Hematopoietic multipotent progenitor cell treated with erythropoietin and hydrocortisone succinate and interleukin-3 and kit ligand, for 15 days (in vitro differentiated cells): ENCODE measurements at places on chromosomes 13 and 19.

DNA sequence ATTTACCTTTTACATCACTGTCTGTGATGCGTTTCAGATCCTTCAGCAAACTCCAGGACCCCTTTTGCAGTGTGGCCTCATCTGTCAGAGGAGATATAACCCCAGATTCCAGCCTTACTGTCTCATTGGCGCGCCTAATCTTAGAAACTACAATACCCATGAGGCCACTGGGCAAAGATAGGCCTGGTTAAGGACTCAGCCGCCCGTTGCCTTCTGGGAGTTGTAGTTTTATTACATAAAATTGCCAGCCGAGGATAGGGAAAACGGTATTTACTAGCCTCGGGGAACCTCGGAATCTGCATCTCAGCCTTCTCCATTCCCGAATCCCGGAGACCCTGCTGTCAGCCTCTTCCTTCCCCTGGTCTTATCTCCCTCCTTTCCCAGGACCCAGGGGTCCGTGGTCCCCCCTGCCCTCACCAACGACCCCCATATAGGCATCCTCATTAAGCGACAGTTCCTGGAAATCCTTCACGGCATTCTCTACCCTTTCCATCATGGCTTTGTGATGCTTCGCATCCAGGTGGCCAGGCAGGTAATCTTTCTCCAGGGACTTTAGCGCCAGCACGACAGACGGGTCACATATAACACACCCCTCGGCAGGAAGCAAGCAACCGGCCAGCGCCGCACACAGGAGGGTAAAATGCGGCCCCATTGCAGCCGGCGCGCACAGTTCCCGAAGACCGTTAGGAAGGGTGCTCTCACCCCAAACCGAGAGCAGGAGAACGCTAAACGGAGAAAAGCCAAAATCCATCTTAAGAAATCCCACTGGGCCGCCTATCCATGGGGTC is 1.3 kb downstream of the IZUMO1 start:
- DNase-seq: peak; percentile 89

DNA sequence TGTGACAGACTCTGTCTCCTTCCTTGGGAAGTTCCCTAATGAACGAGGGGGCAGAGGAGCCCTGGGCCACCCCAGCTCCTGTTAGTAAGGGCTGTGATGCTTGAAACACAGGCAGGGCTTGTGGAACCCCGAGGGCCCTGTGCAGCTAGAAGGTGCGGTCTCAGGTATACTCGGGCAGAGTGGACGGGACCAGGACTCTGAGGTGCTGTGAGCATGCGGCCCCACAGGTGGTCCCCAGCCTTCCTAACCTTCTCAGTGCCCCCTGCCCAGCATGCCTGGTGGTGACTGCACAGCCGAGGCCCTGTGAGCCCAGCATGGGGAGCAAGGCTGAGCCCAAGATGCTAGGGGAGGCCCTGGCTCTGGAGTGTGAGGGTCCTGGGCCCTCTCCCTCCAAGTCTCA is 4.0 kb upstream of the SIGLEC8 start:
- DNase-seq: no peak

DNA sequence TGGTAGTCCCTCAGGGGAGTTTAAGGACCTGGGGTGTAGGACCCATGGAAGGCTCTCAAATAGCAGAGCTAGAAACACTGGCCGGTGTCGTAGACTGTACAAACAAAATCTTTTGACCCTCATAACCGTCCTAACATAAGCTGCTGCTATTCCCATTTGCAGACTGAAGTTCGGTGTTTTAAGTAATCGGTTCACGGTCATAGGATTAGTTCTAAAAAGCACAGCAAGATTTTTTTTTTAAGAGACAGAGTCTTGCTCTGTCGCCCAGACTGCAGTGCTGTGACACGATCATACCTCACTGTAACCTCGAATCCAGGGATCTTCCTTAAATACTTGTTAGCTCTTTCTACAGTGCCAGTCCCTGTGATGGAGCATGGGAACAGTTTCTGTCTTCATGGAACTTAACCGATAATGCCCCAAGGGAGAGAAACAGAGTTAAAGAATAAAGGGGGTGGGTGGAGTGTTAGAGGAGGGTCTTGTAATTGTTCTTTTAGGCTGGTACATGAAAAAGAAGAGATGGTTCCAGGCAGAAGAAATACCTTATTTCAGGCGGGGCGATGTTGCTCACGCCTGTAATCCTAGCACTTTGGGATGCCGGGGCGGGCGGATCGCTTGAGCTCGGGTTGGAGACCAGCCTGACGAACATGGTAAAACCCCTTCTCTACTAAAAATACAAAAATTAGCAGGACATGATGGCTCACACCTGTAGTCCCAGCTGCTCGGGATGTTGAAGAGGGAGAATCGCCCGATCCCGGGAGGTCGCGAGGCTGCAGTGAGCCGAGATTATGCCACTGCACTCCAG is 475 bp upstream of the ZC3H4 start:
- DNase-seq: no peak

GRCh38 chr13:55199134-55199533 is 1941.6 kb upstream of the PRR20A start:
- DNase-seq: no peak

DNA sequence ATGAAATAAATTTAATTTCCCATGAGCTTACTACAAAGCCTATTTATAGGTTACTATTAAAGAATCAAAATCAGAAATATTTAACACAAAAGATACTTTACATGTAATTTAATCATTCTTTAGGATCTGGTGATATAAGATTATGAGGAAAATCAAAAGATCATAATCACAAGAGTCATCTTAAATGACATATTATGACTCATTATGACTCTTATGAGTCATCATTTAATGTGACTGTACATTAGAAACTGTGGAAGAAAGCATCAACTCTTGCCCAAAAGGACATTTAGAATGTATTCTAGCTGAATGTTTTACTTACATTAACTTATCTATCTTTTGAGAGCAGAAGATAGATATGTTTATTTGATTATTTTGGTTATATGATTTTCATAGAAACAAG is 458.6 kb downstream of the DCT start:
- DNase-seq: no peak

DNA sequence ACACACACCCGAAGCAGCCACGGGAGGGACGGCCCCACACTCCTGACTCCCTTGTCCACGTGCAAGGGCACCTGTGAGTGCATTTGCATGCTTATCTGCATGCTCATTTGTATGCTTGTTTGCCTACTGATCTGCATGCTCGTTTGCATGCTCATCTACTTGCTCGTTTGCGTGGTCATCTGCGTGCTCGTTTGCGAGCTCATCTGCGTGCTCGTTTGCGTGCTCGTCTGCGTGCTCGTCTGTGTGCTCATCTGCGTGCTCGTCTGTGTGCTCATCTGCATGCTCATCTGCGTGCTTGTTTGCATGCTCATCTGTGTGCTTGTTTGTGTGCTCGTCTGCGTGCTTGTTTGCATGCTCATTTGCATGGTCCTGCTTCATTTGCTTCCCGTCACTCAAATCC is 23.8 kb downstream of the SHC2 start:
- no peak for DNase-seq

DNA sequence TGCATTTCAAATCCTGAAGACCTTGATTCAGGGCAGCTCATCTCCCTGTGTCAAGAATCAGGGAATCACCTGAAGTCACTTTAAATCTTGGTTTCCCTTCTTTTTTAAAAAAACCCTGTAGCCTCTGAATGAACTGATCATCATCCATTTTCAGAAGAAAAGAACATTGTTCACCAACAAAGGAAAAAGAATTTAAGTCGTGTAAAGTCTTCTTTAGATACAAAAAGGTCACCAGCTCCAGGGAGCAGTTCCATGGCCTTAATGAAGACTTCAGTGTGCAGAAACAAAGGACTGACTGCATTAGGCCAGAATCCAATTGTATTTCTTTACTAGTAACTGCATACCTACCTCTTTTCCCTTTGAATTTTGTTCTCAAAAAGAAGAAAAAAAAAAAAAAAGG is 245.0 kb downstream of the ABCC4 start:
- DNase-seq: no peak

GRCh38 chr13:95233026-95233635 is 68.1 kb downstream of the ABCC4 start:
- no peak for DNase-seq

DNA sequence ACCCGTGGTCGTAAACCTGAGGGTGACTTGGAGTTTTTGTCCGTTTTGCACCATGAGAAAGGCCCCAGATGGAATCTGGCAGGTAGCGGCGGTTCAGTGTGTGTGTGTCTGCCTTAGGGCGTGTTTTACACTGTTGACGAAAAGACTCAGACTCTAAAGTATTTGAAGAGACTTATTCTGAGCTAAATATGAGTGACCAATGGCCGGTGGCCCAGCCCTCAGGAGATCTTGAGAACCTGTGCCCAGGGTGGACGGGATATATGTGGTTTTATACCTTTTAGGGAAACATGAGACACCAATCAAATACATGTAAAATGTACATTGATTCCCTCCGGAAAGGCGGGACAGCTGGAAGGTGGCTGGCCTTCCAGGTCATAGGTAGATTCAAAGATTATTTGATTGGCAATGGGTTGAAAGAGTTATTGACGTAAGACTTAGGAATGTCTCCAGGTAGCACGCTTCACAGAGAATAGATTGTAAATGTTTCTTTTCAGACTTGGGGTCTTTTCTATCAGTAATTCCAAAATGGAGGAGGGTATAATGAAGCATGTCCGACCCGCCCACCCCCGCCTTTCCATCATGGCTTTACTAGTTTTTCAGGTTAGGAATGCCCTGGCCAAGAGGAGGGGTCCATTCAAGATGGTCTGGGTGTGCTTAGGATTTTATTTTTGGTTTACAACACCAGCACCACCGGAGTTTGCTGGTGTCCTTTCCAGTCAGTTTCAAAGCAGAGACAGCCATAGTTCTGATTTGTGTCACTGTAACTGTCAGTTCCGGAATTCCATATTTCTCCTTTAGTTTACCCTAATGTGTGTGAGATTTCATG is 1.0 kb upstream of the ZNF529 start:
- DNase-seq: peak; percentile 3

GRCh38 chr13:46332772-46333171 is 54.3 kb downstream of the RUBCNL start:
- no peak for DNase-seq

DNA sequence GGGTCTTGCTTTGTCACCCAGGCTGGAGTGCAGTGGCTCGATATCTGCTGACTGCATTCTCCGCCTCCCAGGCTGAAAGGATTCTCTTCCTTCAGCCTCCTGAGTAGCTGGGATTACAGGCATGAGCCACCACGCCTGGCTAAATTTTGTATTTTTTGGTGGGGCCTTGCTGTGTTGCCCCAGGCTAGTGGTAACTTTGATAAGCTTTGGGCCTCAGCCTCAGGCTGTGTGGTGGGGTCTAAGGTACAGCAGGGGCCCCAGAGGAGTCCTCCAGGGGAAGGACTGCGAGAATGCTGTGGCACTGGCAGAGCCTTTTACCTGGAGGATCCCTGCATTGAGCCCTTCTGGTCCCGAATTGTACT is 7.2 kb downstream of the DOT1L start:
- no peak for DNase-seq

DNA sequence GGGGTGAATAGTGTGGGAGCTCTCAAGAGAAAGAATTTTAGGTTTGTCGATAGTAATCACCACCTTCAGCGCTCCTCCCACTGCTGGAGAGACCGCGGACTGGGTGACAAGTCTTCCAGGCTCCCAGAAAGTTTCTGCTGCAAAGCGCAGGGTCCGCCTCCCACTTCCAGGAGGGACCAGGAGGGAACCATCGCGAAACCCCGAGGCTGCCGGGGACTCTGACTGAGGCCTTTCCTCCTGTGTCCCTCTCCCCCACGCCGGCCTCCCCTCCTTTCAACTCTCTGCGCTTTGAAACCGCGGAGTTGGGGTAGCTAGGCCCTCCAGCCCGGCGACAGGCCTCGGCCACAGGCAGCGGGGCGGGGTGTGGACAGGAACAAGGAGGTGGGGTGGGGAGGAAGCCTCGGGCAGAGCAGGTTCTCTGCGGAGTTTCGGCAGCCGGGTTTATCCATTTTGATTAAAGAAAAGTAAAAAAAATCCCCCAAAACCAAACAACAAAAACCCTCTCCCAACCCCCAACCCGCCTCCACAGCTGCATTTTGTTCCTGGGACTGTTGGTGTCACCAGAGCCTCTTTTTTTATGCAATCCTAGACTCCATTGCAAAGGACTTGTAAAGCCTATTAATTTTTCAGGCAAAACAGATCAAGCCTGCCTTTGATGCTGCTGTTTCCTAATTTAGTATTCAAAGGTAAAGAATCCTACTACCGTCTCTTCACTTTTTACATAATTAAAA is 157.2 kb downstream of the TM9SF2 start:
- peak; percentile 17 for DNase-seq

DNA sequence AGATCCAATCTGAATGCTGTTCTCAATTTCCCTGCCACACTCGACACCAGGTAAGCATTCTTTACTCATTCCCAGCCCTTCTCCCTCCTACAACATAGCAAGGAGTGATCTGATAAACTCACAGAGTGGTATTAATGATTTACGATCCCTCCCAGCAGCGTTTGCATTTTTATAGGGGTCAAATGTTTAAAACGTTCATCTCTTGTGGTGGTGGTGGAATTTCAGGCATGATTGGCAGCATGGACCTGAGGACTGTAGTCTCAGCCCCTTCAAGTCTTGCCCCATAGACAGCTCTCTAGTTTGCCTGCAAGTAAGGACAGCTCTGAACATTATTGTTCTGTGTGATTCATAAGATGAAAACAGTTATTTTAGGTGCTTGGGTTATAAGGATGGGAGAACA is 565.7 kb downstream of the EFNB2 start:
- DNase-seq: no peak

- DNase-seq: no peak
These were observed 18.5 kb upstream of the C19orf33 start for GRCh38 chr19:38285567-38285966.

DNA sequence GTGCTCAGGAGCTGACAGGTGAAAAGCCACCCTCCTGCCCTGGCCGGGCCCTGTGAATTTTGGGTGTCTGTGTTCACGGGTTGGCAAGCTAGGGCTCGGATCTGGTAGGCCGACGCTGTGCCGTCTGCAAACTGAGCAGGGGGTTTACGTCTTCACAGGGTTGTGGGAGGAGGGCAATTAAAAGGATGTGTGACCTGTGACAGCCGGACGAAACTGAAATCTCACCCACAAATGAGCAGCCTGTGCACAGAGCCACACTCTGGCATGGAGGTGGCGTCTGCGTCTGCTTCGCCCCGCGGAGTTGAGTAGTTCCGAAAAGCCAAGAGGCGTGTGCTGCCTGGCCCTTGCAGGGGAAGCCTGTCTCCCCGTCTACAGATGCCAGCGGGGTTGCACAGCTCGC is 117.3 kb downstream of the KDM4B start:
- DNase-seq: no peak

- no peak for DNase-seq
These were observed 2.6 kb downstream of the ZBTB7A start for GRCh38 chr19:4064149-4064495.

GRCh38 chr13:31957772-31958171 is 73.8 kb upstream of the FRY start:
- DNase-seq: no peak

- DNase-seq: no peak
These were observed 11.7 kb upstream of the C19orf84 start for GRCh38 chr19:51402117-51402516.
